ENCODE measurements at places on chromosomes 12 and 14.

DNA sequence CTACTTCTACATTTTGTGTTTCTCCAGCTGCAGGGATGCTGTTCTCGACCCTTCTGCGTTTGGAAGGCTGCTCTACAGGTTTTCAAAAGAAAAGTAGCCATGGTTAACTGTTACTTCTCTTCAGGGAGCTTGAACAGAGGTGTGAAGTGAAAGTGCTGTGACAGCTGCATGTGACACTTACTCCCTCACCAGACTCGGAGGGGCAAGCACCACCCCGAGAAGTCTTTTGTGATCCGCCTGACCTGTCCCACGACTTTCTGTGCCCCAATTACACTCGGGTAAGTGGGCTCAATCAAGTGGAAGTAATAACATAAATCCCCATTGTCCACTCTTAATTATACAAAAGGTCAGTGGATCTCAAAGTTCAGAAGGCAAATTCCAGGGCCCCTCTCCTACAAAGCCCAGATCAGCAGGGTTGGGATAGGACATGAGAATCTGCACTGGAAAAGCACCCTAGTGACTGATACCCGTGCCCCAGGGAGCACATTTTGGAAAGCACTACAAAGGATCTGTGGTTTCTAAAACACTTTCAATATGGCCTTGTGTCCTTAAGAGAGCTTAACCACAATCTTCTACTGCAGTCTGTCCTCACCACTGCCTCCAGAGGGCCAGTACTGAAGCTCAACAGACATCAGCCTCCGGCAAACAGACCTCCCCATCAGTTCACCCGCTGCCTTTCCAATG is 11.5 kb downstream of the FICD start:
- no peak for DNase-seq

- DNase-seq, result no peak
These were observed 12.7 kb downstream of the ASB2 start for GRCh38 chr14:93963692-93964091.

DNA sequence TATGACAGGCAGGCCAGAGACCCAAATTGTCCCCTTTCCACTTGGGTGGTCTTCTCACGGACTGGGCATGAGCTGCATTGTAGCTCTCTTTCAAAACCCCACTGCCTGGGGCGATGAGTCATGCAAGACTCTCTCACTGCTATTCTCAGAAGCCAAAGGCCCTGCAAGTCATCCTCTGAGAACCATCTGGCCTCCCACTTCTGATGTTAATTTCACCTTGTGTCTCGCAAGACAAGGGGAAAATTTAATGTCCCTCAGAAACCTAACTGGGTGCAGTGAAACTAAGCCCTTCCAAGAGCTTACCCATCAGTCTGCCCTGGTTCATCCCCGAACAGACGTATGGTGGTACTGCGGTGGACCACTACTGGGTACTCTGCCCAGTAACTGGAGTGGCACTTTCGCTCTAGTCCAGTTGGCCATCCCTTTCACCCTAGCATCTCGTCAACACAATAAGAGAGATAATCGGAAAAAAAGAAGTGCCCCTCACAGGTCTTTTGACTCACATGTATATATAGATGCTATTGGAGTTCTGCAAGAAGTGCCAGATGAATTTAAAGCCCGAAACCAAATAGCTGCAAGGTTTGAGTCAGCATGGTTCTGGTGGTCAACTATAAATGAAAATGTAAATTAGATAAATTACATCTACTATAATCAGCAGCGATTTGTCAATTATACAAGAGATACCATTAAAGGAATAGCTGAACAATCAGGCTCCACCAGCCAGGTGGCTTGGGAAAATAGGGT is 31.3 kb upstream of the LALBA start:
- DNase-seq, result no peak

- DNase-seq, result no peak
These were observed 182.9 kb downstream of the KIF26A start for GRCh38 chr14:104321088-104321801.

- no peak for DNase-seq
These were observed 31.1 kb downstream of the NR1H4 start for GRCh38 chr12:100504804-100505203.

DNA sequence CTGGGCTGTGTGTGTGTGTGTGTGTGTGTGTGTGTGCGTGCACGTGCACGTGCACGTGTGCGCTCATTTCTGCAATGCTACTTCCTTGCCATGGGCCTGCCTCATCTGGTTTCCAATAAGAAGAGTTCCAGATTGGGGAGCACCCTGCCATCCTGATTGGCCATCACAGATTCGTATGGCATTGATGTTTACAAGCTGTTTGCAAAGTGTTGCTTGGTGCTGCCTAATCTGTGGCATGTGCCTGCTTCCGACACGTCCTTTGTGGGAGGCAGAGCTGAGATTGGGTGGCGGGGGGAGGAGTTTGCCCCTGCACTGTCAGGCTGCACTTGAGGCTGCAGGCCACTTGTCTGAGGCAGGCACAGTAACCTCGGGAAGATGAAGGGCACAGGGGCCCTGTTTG is 39.2 kb downstream of the SAMD4A start:
- no peak for DNase-seq

GRCh38 chr12:13812168-13812567 is 169.2 kb downstream of the GRIN2B start:
- DNase-seq, result no peak

DNA sequence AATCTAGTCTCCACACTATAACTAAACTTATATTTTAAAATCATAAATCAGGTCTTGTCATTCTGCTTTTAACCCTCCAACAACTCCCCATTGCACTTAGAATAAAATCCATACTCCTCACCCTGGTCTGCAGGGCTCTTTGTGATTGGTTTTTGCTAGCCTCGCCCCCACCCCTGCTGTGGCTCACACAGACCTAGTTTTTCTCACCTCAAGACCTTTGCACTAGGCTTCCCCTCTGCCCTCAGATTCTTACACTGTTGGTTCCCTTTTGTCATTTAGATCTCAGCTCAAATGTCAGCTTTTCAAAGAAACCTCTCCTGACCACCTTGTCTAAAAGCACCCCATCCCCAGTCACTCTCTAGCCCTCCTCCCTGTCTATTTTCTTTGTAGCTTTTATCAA is 10.7 kb upstream of the LHX5 start:
- no peak for DNase-seq

DNA sequence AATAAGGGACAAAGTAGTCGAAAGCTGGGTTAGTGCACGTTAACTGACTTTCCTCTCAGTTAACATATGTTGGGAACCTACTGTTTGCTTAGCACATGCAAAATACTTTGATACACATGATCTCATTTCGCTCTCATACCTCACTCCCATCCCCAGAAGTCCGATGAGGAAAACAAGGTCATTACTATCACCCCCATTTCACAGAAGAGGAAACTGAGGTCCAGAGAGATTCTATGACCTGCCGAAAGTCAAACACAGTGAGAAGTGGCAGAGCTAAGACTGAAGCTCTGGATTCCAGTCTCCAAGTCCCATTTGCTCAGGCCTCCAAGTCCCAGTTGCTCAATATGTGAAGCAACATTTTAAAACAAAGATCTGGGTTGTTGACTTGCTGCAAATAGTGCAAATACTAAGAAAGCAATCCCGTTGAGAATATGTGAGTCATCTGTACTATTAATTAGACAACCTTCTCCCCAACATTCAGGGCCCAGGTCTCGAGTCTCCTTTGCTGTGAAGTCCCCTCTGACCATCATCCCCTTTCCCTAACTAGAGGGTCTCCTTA is 170.6 kb upstream of the PWP1 start:
- no peak for DNase-seq

- no peak for DNase-seq
These were observed 31.5 kb downstream of the SLC6A12 start for GRCh38 chr12:182381-182892.

DNA sequence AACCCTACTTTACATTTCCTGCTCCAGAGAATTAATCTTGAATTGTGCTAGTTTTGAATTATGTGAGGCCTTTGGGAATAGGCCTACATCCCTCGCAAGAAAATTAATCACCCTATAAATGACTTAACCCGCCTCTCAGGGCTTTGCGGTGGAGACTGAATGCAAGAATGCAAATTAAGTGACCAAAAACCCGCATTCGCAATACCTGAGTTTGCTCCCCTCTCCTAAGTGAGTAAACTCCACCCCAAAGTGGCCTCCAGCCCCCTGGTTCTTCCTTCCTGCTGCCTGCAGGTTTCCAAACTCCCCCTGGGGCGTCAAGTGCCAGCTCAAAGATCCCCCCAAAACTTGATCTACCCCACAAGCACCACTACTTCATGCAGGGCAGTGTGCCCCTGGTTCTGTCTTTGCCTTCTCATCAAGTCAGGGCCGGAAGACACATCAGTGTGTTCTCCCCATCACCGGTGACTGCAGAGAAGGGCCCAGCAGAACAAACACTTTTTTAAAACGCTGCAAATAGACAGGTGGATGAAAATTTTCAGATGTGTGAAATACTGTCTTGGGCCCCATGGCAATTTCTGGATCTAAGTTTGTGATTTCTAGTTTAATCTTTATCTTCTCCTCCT is 644.7 kb downstream of the VRK1 start:
- no peak for DNase-seq

DNA sequence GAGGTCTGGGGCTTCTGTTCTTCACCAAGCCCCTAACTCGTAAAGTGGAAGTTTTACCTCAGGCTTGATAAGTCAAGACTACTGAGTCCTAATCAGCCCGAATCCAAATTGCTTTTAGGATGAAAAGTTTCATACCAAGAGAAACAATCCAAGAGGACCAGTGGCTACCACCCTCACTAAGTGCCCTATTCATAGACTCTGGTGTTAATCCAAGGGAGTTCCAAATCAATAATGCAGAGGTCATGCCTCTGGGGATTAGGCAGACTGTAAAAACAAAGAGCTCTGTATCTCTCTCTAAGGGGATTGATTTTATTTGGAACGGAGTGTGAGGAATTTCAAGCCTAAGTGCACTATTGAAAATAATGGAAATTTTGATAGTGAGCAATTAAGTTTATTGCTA is 76.3 kb upstream of the LMNTD1 start:
- DNase-seq, result no peak

GRCh38 chr14:22657861-22658260 is 13.7 kb upstream of the OR6J1 start:
- DNase-seq, result no peak

DNA sequence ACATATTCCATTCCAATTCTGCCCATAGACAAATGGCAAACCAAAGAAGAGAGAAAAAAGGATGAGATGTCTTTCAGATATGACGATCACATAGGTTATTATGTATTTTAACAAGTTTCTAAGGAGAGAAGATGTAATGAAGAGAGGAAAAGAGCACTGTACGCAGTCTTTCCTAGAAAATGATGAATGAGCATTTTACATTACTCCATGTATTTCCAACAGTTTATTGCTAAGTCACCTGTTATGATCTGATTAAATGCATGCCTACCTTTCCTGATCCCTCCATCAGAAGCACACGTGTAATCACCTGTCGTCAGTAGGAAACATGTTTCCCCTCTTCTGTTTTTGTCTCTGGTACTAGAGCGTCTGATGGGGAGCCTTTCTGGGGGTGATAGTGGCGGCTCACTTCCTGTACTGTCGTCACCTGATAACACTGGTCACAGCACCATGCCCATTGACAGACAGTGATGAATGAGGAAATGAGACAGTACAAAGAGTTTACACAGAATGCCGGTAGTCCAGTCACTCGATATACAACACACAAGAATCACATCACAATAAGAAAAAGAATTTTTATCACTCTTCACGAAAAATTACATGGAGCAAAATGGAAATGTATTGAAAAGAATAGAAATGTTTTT is 161.6 kb downstream of the KCNC2 start:
- no peak for DNase-seq

DNA sequence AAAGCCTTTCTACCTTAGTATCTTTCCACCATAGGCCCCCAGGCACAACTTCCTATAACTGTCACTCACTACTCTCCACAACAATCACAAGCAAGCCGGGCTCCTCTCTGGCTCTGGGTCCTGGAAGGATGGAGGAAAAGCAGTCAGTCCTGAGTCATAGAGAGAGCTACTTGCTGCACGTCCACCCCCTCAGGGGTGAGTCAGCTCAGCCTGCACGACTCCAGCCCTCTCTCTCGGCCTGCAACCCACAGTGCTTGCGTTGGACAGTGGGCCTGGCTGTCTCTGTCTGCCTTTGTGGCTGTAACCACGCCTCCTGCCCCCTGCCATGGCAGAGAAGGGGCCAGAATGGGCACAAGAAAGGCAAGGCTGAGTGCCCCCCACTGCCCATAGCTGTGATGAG is 154.1 kb upstream of the FKBP4 start:
- DNase-seq, result no peak

- DNase-seq, result peak; percentile 73
These were observed 359.9 kb downstream of the RGS6 start for GRCh38 chr14:72291908-72292688.

- DNase-seq, result no peak
These were observed 57.2 kb upstream of the CCND2 start for GRCh38 chr12:4216187-4216927.

DNA sequence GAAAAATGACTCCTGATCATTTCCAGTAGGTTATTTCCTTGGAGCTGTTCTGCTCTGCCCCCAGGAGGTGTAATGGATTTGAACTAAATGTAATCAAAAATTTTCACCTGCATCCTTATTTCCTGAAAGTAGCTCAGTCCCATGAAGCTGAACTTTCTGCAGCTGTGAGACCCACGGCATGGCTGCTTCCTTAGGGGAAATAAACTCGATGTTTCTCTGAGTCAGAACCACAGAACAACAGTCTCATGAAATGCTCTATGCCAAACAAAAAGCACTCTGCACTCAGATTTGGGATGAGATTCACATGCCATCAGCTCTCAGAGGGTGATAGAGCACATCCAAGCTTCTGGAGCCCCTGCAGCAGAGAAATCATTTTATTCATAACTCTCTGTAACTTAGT is 224.1 kb upstream of the PLEKHG7 start:
- DNase-seq, result no peak
